ENCODE measurements at places on chromosomes 7 and 10. TPM values are rescaled to one million over a fixed set of nuclear protein-coding genes. Genes with fewer than 3 reads are reported as not detected.

- DNase-seq, result no peak
These were observed 236.0 kb downstream of the MAGI2 start for GRCh38 chr7:79217468-79217867.

DNA sequence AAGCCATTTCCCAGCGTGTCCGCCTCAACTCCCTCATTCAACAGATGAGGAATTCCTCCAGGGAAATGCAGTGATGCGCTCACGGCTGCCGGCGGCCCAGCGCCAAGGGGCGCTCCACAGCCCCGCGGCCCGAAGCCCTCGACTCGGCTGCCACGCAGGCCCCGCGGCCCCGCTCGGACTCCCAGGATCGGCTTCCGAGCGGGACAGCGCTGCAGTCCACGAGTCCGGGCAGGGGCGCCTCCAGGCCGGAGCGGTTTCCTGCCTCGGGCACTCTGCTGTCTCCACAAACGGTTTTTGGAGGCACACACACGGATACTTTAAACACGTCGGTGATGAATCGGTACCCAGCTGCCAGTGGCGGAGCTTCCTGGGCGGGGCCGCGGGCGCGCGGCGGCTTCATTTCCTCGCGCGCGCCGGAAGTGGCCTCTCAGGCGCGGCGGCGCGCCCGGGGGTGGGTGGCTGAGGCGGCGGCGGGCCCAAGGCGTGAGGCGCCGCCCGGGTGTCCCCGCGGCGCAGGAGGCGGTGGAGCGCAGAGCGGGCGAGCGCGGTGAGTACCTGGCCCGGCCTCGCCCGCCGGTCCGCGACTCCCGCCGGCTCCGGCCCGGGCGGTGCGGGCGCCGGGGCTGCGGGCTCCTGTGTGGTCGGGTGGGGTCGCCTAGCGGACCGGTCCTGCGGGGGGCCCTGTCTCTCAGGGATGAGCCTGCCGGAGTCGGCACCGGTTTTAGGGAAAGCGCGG is at the start of gene CSGALNACT2:
TSS of gene CSGALNACT2 (plus strand) at position 425 of the 736 bp plus-strand sequence. CDS start 16,705 bp downstream, outside the sequence.
- DNase-seq, result peak; percentile 72

RUFY2 gene
- total RNA-seq, result 33.3 TPM

- DNase-seq, result peak; percentile 24
These were observed 70.6 kb downstream of the PTPRE start for GRCh38 chr10:127977357-127978009.

GRCh38 chr10:71211775-71212317 is 524 bp upstream of the UNC5B start:
- DNase-seq, result no peak

CH25H gene
- total RNA-seq, result 4.1 TPM

- DNase-seq, result no peak
These were observed 244.3 kb downstream of the MTERF1 start for GRCh38 chr7:91636129-91636724.

DNA sequence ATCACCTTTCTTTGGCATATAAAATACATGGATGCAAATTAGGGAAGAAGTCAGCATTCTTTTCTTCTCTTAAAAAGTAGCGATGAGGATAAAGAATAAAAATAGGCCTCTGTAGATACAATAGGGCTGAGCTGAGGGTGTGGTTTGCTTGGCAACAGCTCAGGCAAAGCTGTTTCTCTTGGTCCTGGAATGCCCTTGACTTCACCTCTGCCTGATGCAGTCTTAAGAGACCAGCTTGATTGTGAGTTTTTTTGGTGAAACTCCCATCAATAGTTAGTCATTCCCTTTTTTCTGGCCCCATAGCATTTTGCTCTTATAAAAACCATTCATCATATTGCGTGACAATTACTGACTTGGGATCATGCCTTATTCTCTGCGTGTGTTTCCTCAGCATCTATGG is 42.1 kb upstream of the MKLN1 start:
- no peak for DNase-seq

Measured in skin of body (tissue), 3 donors.